ENCODE measurements at places on chromosomes 3 and 15.

GRCh38 chr15:55108858-55109518, 87.8 kb downstream of the RSL24D1 start:
- no peak for DNase-seq

DNA sequence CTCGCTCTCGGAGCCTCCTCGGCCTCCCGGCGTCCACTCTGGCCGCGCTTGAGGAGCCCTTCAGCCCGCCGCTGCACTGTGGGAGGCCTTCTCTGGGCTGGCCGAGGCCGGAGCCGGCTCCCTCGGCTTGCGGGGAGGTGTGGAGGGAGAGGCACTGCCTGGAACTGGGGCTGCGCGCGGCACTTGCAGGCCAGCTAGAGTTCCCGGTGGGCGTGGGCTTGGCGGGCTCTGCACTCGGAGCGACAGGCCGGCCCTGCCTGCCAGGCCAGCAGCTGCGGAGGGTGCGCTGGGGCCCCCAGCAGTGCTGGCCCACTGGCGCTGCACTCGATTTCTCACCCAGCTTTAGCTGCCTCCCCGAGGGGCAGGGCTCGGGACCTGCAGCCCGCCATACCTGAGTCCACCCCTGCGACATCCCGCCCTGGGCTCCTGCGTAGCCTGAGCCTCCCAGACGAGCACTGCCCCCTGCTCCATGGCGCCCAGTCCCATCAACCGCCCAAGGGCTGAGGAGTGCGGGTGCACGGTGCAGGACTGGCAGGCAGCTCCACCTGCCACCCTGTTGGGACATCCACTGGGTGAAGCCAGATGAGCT, 765.0 kb downstream of the IGSF11 start:
- no peak for DNase-seq

- DNase-seq: no peak
These were observed 24.6 kb downstream of the ALDH1L1 start for GRCh38 chr3:126155819-126156218.

DNA sequence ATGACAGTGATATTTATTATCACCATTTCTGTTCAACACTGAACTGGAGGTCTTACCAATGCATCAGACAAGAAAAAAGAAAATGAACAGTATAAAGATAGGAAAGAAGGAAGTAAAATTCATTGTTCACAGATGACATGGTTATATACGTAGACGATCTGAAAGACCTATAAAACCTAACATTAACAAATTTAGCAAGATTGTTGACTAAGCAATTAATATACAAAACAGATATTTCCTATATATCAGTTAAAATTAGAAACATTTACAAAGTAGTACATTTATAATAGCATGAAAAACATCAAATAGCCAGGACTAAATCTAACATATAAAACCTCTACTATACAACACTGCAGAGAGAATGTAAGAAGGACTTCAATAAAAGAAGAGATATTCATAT, 92.8 kb upstream of the MELTF start:
- DNase-seq: no peak

DNA sequence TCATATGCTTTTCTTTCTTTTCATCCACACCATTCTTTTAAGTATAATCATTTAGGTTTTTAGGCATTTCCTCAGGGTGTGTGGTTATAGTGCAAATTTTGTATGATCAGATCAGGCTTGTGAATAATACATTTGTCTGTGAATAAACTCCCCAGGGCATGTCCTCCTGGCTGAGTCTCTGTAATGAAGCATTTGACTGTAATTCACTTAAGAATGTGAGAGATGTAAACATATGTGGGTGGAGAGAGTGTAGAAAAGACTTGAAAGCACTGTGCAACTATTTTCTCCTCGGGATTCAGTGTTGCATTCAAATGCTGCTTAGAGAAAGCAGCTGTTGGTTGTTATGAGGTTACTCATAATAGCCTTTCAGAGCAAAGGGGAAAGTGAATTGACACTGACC, 996.5 kb downstream of the TUSC7 start:
- no peak for DNase-seq

- no peak for DNase-seq
These were observed 389.8 kb upstream of the AZI2 start for GRCh38 chr3:28738425-28738824.

DNA sequence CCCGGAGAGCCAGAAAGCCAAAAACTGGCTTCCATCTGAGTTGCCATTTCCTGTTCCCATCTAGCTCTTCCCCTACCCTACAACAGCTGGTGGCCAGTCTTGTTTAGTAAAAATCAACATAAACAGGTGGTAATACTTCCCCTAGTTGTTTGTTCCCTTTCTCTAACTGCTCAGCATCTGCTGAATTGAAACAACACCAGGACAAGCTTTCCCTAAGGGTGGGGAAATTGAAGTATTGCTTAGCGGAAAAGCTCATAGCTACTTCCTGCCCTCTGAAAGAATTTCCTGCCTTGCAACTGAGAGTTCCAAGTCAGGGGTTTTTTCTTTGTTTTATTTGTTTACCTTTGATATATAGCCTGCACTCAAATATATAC, 66.8 kb downstream of the HMG20A start:
- no peak for DNase-seq

DNA sequence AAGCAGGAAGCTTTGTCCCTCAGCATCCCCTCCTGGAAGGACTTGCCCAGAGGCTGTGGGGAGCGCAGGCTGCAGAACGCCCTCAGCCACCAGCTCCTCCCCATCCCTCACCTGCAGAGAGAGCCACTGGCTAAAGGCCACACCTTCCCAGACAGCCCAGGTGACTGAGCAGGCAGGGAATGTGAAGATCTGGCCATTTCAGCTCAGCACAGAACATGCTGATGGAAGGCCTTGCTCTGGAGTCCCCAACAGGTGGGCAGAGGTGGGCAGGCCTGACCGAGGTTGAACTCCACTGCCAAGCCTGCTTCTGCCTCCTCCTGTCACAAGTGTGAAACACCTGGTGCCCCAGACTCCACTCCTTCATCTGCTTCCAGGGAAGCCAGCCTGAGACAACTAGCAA, 50.7 kb upstream of the SEC61A1 start:
- no peak for DNase-seq

- no peak for DNase-seq
These were observed 363.6 kb upstream of the CCDC54 start for GRCh38 chr3:107013641-107014040.

DNA sequence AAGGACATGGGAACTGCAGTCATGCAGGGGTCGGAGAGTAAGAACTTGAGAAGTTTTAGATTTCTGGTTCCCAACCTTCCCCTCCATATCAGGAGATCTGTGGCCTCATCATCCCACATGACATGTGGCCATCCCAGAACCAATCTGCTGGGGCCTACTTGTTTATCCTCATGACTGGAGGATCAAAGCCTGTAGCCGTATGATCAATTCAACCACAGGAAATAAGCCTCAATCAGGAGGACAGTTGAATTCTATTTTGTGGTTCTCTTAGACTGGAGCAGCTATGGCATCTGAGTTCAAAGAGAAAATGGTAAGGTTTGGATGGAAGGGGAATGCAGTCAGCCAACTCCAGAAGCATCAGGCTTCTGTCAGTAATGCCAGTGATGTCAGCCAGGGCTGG, 57.2 kb downstream of the IL16 start:
- no peak for DNase-seq

GRCh38 chr15:42285034-42285433, 11.8 kb upstream of the TMEM87A start:
- no peak for DNase-seq

DNA sequence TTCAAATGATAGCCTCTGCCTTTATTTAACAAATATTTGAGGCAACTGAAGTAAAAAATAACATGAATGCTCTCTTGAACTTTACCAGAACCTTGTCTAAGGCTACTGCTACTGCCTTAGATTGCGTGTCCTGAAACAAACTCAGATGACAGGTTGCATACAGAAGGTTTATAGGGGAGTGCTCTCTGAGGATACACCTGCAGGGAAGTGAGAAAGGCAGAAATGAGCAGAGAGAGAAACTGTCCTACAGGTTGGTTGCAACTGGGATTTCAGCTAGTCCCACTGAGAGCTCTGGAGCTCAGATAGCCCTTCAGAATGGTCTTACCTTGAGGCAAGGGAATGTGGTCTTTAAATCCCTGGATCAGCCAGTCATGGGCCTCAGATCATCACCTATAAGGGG, 165.5 kb downstream of the IL5RA start:
- DNase-seq: no peak

DNA sequence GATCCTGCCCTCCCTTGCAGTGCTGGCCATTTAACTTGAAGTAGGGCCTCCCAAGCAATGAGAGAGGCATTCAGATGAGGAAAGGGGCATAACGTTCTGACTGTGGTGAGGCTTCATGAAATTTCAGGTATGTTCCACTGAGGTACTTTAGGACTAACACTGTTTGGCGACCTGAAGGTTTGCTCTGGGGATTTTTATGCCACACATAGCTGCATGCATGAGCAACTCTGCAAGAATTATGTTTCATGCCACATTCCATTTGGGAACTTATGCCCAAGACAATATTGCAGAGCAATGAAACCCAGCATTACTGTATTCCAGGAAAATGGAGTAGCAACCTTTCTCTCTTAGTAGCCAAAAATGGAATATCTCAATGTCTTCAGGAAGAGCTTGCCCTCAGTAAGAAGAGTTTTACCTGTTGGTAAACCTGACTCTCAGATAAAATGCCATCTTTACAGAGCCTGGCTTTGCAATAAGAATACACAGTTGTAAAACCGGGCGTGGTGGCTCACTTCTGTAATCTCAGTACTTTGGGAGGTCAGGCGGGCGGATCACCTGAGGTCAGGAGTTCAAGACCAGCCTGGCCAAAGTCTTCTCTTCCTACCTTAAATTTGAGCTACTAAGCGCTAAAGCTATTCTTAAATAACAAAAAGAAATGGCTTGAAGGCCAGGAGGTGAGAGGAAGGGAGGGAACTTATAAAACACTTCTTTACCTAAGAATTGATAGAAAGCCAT, 16.7 kb upstream of the TBL1XR1 start:
- DNase-seq: no peak

DNA sequence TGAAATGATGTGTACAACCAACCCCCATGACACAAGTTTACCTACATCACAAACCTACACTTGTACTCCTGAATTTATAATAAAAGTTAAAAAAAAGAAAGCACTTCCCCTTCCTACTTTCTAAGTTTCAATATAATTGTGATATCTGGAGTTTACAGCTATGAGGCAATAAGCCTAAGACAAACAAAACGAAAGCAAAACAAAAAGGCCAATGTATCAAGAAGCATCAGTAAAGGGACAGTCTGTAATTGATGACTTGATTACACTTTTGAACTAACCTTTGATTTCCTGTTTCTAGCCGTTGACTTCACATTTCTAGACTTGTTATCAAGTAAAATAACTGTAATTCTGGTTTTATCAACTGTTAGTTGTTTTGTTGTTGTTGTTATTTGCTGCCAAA, 187.5 kb upstream of the CNTN3 start:
- DNase-seq: no peak

GRCh38 chr3:38544926-38545325, 48.8 kb downstream of the EXOG start:
- no peak for DNase-seq

DNA sequence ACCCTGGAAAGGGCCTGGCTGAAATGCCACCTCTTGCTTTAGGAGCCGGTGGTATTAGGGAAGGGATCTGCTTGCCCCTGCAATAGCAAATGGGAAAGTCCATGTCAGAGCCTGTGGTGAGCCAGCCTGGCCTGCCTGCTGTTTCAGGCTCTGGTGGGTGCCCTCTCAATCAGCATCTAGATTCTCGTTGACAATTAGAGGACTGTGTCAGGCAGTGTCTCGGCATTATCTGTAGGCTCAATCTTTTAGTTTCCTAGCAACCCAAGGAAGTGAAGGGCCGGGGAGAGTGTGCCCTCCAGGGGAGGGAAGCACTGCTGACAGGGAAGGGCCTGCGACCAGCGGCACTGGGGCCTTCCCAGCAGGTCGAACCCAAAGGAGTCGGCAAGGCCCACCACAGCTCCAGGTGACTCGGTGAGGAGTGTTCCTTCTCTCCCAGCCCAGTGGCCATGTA, 42.1 kb downstream of the TLE3 start:
- no peak for DNase-seq

DNA sequence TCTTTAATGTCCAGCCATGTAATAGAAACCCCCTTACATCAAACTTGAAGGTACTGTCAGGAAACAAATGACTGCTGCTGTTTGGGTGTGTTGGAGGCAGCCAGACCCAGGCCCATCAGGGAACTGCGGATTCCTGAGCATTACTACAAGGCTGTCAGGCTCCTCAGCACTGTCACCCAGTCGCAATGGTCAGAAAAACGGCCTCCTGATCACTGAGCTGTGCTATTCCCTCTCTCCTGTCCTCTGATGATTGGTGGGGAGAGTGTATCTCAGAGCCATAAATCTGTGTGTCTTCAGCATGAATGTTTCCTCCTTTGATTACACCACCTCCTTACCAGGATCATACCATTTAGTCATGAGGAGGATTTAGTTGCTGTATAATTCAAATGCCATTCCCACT, 135.2 kb upstream of the GADL1 start:
- no peak for DNase-seq

GRCh38 chr3:37223141-37223558, 48.8 kb upstream of the LRRFIP2 start:
- DNase-seq: no peak

DNA sequence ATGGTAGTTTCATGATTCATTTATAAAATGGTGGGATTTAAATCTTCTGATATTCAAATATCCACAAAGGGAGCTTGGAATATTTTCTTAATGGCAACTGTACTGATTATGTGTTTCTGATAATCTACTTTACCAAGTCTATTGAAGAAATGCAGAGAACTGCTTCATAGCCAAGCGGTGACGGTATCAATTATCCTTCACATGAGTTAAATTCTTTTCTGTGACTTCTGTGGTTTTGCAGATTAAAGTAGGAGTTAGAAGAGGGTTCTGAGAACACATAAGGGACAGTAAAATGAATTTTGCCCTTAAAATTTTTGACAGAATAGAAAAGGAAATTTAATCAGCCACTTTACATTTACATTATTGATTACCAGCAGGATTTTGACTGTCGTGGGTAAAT, 563.2 kb downstream of the GBE1 start:
- DNase-seq: no peak

GRCh38 chr3:17844236-17844635, 101.8 kb upstream of the TBC1D5 start:
- DNase-seq: no peak

DNA sequence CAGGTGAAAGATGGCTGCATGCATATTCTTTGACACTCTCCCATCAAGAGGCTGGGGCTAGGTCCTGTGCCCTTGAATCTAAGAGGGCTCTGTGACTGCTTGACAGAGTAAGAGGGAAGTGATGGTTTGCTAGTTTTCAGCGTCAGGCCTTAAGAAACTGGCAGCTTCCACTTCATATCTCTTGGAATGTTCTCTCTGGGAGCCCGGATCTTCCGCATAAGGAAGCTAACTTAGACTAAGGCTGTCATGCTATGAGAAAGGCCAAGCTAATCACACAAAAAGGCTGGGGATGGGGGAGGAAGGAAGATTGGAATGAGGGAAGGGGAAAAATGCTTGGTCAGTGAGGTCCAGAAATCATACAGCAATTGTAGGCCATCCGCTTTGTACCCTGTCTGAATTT, 50.0 kb downstream of the MB21D2 start:
- DNase-seq: no peak
